ENCODE measurements at places on chromosomes 12 and 14. TPM values are rescaled to one million over a fixed set of nuclear protein-coding genes. Genes with fewer than 3 reads are reported as not detected.

The NOP9 gene
- 21.4 TPM for total RNA-seq

The P2RX7 gene
- total RNA-seq = 20.1 TPM

The TMEM63C gene
- total RNA-seq = 0.06 TPM

DNA sequence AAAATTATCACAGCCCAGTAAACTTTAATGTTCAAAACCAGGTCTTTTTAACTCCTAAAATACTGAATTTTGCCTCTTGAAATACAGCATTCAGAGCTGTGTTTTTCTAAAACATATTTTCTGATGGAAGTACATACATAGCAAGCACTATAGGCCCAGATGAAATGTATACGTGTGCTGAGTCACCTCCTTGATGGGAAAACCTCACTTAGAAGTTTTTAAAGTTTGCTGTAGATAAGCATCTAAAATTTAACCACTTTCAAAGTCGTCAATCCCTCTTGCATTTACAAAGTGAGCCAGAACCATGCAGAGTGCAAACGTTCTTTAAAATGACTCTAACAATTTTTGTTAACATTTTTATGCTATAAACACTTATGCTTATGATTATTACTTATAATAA, 618.8 kb downstream of the RPS29 start:
- DNase-seq = no peak

The CCDC175 gene
- total RNA-seq = not detected

DNA sequence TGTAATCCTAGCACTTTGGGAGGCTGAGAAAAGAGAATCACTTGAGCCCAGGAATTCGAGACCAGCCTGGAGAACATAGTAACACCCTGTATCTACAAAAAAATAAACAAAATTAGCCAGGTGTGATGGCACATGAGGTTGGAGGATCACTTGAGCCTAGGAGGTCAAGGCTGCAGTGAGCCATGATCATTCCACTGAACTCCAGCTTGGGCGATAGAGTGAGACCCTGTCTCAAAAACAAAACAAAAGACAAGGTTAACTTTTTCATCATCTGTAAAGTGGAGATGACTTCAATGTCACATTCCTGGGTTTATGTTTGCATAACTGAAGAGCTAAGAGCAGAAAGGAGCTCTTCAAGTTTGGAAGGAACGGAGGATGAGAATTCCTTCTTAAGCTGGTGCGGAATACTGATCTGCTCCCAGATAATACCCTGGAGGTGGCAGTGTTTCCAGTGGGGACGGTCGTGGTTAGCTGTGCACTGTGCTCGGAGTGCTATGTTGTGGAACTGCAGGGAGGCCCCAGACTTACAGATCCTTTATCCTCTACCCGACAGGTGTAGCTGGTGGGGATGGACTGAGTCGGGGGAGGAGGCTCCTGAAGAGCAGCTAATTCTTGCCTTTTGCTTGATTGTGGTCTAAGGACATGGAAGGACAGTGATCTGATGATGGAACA, 22.5 kb upstream of the BICD1 start:
- no peak for DNase-seq

The SLC35F4 gene
- not detected for total RNA-seq

The ANGEL1 gene
- 24.1 TPM for total RNA-seq

The WNT1 gene
- total RNA-seq = not detected

- DNase-seq = no peak
Observed at GRCh38 chr14:74459289-74459946, 33.4 kb upstream of the SYNDIG1L start.

DNA sequence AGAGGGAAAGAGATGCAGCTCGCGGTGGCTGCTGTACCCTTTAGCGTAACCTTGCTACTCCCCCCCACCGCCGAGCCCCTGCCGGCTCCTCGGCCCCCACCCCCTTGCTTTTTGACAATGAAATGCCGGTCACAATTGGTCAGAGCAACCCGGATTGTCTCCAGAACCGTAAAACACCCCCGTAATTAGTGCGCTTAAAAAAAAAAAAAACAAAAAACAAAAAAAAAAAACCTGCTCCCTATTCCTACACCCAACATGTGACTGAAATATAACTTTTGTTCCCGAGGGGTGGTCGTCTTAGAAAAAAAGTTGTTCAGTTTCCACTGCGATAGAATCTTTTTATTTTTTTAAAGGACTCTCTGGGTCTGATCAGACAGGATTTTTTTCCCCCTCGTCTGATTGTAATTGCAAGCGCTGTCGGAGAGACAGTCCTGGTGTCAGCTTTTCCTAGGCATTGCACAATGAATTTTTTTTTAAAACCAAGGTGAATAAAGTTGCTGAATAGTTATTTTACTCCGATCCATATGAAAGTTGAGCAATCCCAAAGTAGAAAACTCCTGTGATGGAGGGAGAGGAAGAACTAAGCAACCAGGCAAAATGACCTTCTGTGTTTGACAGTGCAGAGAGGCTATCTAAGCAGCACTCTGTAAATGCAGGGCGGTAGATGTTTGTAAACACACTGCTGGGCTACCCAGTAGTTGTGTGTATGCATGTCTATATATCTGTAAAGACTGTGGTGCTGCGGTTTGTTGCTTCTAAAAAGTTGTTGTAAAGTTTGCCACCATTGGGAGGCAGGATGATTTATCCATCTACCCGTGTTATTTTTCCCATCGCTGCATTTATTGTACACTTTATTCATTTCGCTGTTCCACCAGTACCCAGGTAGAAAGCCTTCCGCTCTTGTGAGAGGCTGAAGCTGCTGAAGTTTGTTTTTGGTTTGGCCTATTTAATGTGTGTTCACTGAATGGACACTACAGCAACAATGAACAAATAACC, 1.1 kb downstream of the ETV6 start:
- DNase-seq = no peak

DNA sequence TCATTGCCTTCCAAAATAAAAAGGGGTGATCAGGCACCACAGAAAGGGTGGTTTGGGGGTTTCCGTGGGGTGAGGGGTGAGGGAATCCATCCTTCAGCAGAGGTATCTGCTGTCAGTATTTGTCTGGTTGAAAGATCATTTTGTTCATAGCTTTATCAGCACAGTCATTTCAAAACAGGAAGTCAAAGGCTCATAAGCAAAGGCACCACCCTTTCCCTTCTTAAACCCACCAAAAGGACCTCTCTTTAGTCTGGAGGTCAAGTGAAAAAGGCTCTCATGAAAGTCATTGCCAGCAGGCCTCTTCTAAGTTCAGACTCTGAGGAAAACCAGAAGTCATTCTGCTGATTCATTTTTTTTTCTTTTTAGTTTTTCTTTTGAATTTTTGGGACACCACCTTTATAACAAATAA, 6.2 kb downstream of the CHST11 start:
- DNase-seq = no peak

- DNase-seq = no peak
Observed at GRCh38 chr14:82047777-82048470, 514.3 kb upstream of the SEL1L start.

The C14orf39 gene
- total RNA-seq = not detected

DNA sequence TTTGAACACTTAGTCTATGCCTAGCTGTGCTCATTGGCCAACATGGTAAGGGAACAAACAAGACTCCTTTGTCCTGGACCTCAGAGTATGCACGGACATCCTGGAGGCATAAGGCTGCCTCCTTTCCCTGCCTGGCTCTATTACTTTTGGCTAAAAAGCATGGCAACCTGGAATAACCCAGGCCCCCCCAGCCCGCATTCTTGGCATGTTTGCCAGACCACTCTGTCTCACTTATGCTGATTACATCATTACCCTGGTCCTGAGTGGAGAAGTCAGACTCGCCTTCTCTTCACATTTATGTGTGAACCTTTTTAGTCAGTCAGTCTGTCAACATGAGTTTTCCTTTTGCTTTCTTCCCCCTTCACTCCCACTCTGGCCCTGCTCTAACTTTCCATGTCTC, 58.0 kb upstream of the ELK3 start:
- no peak for DNase-seq

- DNase-seq = no peak
Observed at GRCh38 chr14:100033347-100034075, 31.7 kb upstream of the EVL start.

GRCh38 chr12:101859664-101860607, 17.4 kb upstream of the DRAM1 start:
- DNase-seq = no peak

DNA sequence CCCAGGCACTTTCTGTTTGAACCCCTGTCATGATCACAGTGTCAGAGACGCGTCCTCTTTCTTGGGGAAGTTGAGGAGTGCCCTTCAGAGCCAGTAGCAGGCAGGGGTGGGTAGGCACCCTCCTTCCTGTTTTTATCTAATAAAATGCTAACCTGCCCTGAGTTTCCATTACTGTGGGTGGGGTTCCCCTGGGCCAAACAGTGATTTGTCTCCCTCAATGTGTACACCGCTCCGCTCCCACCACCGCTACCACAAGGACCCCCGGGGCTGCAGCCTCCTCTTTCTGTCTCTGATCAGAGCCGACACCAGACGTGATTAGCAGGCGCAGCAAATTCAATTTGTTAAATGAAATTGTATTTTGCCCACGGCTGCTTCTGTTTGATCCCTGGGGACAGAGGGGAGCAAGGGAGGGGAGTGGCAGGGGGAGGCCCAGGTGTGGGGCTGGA, 5.1 kb downstream of the SHMT2 start:
- DNase-seq = no peak

The KERA gene
- total RNA-seq = not detected

GRCh38 chr12:56488041-56488955, at the start of gene GLS2:
Gene GLS2, minus strand, starts transcription at chr12:56488161. Its CDS starts 43 bp downstream, at chr12:56488118.
- DNase-seq = peak; percentile 89

GRCh38 chr12:78121969-78122610, 291.4 kb downstream of the NAV3 start:
- no peak for DNase-seq

GRCh38 chr12:118064608-118065007, 3.6 kb upstream of the WSB2 start:
- DNase-seq = no peak

DNA sequence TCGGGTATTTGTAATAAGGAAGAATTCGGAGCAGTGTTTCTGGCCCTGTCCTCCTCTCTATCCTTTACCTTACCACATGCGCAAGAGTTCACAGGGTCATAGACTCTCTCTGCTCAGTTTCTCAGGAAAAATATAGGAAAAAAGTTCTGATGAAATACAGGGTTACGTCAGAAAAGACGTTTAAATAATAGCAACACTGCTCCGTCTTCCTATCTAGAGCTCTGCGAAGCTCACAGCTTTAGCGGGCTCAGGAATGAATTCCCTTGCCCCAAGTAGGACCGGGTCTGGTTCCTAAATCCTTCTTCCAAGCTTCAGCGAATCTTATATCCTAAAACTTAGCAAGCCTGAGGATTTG, 365 bp downstream of the CCDC59 start:
- DNase-seq = no peak

The SYT1 gene
- total RNA-seq = 0.58 TPM

GRCh38 chr14:75158843-75159614, 17.4 kb downstream of the TMED10 start:
- no peak for DNase-seq

Measured in upper lobe of right lung (tissue), 1 donor.